ENCODE measurements at places on chromosomes 13 and 19.

DNA sequence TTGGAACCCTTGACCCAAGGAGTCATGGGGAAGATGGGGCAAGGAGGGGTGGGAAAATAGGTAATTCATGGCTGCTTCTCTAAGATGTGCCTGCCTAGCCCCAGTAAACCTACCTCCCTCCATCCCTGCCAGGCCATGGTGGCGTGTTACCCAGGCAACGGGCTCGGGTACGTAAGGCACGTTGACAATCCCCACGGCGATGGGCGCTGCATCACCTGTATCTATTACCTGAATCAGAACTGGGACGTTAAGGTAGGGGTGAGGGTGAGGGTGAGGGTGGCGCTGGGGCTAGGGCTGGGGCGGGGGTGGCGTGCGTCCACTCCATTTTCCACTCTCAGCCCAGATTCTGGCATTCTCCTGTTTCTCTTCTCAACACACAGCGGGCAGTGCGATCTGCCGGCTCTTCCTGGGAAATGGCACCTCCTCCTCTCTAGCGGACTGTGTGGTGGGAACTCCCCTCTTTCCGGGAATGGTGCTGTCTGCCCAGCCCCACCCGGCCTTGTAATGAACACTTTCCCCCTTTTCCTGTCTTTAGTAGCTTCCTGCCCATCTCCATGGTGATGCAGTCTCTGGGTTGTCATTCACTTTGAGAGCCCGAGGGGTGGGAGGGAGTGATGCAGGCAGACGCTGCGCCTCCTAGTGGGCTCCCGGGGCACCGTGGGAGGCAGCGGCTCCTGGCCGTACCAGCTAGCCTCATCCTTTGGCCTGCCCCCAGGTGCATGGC is 7.6 kb downstream of the EGLN2 start:
- peak; percentile 99 for DNase-seq

DNA sequence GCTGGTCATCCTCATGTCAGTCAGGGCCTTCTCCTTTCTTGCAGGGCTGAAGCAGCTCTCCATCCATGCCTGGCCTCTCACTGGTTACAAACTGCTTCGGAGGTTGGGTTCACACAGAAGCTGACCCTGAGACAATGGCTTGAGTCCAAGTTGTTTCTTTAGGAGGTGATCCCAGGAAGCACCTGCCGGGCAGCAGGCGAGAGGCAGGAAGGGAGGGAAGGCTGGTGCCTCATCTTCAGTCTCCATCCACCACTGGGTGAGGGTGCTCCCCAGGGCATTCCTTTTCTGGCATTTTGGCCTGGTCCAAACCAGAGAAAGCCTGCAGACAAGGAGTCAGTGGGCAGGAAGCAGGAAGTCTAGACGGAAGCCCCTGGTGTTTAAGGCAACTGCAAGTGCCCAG is 17.6 kb upstream of the SPATA13 start:
- DNase-seq = no peak

GRCh38 chr13:40442231-40442630 is 224.2 kb downstream of the FOXO1 start:
- no peak for DNase-seq

DNA sequence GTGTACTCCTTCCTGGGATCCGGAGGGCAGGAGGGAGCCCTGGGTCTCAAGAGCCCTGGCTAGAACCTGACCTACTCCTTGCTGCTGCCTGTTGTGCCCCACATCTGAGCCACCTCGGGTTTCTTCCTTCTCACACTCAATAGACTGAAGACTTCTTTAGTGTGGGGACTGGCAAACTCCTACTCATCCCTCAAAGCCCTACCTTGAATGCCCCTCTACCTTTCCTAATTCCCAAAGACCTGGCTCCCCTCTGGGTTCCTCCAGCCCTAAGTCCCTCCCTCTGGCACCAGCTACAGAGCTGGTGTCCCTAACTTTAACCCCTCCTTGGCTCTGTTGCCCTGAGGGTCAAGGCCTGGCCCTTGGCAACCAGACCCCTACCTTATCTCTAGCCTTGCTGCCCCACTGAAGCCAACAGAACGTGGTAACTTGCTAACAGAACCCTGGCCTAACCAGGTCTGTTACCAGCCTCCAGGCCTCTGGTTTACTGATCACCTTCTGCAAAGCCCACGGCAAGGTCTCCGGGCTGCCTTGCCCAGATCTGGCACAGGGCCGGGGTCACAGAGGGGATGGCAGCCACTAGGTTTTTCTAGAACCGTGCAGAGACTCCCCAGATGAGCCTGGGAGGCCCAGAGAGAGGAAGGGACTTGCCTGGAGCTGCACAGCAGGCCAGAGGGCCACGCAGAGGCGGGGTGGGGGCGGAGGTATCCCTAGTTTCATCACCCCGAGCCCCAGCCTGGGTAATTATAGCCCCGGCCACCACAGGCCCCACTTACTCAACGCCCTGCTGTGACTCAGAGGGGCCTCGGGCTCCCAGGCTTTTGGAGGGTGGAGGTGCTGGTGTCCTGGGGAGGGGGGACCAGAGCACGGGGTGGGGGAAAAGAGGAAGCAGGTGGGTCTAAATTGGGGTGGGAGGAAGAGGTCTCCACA is 15.3 kb downstream of the ZBTB7A start:
- DNase-seq = peak; percentile 74

- DNase-seq = no peak
Measured at GRCh38 chr13:103067751-103068555, 1.7 kb upstream of the SLC10A2 start.

DNA sequence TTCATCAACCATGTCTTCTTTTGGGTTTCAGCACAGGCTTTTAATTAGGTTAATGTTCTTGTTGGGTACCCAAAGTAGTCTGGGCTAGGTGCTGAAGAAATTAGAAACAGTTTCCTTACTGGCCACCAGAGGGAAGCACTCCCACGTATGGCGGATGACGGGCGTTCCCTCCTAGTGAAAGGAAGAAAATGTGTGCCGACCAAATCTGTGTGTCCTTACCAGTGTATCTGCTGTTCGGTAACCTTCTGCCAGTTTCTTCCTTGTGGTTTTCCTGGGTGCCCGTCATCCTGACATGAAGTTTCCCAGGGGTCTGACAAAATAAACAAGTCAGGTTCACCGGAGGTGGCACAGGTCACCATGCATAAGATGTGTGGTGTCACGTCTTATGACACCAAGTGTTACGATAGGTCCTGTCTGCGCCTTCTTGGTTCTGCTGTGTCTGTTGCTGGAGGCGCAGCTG is 6.0 kb upstream of the WDR88 start:
- peak; percentile 52 for DNase-seq

DNA sequence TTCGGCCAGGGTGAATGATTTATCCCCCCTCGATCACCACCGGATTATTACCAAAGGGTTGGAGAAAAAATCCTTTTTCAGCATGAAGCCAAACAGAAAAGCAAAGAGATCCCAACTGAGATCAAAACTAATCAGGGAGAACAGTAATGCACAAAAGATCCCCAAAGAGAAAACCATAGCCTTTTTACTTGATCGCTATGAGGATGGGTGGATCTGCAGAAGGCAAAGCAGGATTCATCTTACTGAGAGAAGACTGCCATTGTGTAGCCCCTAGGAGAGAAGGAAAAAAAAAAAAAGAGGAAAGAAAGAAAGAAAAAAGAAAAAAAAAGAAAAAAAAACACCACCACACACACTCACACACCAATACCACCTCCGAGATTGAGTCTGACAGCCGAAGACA is at the start of gene FGF14:
Gene FGF14 (minus strand): TSS at position 283 of the 400 bp plus-strand sequence.
- DNase-seq = no peak

DNA sequence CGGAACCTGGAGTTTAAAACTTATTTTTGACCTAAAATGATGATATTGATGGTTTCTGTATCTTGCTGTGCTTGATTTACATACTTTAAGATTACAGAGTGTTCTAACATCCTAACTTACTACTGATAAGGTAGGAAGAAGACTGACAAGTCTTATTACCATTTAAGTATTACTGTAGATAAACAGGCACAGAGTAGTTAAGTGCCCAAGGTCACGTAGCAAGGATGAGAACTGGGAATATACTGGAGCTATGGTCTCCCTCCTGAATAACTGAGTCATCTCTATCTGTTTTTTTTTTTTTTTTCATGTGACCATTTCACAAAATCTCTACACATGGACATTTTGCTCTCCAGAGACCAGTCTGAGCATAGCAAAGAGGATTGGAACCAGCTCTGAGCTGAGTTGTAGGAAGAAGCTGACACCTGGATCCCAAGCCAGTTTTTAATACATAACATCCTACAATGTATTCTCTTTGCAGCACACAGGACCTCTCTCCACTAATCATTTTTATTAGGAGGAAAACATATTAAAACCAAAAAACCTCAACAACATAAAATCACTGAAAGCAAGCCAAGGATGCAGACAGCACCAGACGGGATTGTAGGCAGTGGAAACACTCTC is 173.5 kb downstream of the DNAJC15 start:
- peak; percentile 81 for DNase-seq

DNA sequence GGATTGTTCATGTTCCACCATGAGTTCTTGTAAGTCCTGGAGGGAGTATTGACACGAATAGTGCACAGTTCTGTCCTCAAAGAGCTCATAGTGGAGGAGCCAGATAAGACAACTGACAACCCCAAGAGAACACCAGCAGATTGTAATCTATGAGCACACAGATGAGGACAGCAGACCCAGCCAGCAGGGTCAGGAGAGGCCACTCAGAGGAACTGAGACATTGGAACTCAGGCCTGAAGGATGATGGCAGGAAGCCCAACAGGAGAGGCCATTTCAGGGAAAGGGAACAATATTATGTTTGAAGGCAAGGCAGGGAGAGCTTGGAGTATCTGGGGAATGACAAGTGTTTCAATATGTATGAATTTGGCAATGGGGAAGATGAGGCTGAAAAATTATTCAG is 63.7 kb upstream of the IPO5 start:
- no peak for DNase-seq

- no peak for DNase-seq
Measured at GRCh38 chr19:6239871-6240676, 39.7 kb downstream of the MLLT1 start.

DNA sequence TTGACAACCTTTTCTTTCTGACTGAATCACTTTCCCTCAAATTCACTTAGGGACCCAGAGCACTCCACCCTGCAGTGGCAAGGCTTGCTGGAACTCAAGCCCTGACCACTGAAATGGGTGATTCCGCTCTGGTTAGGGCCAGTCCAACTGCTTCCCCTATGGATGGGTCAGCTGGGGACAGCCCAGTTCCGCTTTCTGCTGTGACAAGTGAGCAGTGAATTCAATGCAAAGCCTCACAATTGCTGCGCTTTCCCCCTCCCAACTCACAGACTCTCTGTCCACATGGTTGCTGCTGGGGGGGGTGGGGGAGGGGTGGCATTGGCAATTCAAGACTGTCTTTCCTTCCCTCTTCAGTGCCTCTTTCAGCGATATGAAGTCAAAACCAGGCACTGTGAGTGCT is 18.7 kb downstream of the CD70 start:
- DNase-seq = no peak

- DNase-seq = no peak
Measured at GRCh38 chr13:79663435-79663834, 182.5 kb downstream of the NDFIP2 start.

- DNase-seq = peak; percentile 98
Measured at GRCh38 chr13:113493315-113493951, 2.9 kb upstream of the DCUN1D2 start.

GRCh38 chr13:29654384-29654783 is 58.9 kb upstream of the SLC7A1 start:
- DNase-seq = no peak

DNA sequence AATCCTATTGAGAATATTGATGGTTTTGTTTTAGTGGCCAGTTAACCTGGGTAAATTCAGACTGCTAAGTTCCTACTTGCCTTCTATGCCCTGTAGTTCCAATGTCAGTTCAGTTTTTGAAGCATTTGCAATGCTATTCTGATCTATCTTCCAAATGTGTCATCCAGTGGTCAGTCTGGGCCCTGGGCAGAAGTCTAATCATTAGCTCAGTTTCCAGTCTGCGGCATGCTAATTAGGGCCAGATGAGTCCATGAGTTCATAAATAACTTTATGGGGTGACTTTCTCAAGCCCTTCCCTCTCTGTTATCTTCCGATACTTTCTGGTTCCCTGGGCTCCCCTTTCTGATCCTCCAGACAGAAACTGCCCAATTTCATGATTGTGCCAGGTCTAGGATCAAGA is 32.7 kb downstream of the FAM187B start:
- no peak for DNase-seq

DNA sequence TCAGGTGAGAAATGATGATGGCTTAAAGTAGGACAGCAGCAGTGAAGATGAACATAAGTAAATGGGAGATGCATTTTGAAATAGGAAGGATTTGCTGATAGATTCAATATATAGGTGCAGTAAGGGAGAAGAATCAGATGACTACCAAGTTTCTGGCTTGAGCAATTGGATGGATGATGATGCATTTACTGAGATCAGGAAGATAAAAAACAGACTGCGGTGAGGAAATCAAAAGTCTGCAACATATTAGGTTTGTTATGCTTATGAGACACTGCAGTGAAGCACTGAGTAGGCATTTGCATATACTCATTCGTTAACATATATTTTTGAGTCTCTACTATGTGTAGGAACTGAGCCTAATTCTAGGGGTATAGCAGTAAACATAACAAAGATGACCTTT is 184.2 kb downstream of the LACC1 start:
- DNase-seq = peak; percentile 22

GRCh38 chr13:103356226-103356864 is 290.1 kb upstream of the SLC10A2 start:
- DNase-seq = no peak

- no peak for DNase-seq
Measured at GRCh38 chr19:4582980-4583842, 23.7 kb upstream of the SEMA6B start.

DNA sequence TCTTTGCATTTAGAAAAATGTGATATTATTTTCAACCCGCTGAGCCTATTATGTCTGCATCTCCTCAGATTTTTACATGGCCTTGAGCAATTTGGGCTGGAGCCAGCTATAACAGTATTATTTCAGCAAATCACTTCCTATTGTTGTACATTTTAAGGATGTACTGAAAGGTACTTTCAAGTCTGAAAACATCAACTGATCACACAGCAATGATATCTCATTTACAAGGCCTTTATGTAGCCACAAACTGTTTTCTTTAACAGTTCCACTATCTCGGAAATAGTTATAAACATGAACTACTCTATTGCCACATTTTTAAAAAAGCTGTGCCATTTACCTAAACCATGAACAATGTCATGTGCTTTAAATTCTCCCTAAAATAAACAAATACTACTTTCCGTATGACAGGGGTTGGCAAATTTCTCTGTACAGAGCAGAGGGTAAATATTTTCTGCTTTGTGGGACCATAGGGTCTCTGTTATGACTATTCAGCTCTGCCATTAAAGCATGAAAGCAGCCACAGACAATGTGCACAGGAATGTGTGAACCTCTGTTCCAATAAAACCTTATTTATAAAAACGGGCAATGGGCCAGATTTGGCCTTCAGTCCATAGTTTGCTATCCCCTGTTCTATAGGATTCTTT is 560.4 kb downstream of the GPC6 start:
- no peak for DNase-seq

DNA sequence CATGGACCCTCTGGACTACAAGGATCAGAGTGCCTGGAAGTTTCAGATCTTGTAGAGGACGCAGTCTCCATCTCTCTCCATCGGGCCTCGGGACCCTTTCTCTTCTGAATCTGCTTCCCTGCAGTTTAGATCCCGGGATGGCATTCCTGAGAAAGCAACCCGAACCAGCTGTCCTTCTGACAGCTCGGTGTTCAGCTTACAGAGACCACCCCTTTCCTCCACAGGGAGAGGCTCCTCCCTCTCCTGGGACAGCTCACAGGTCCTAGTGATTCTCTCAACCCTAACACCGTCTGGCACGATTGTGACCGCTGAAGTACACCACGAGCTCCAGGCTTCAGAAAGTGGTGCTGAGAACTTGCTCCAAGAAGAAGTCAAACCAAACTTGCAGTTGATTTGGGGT is 18.2 kb downstream of the CRX start:
- DNase-seq = peak; percentile 24
